ENCODE measurements at places on chromosomes 7 and 10.

- no peak for DNase-seq
Measured at GRCh38 chr10:123309731-123310130, 155.5 kb downstream of the BUB3 start.

GRCh38 chr7:70571403-70571934 lies 560.5 kb upstream of the GALNT17 start:
- no peak for DNase-seq

DNA sequence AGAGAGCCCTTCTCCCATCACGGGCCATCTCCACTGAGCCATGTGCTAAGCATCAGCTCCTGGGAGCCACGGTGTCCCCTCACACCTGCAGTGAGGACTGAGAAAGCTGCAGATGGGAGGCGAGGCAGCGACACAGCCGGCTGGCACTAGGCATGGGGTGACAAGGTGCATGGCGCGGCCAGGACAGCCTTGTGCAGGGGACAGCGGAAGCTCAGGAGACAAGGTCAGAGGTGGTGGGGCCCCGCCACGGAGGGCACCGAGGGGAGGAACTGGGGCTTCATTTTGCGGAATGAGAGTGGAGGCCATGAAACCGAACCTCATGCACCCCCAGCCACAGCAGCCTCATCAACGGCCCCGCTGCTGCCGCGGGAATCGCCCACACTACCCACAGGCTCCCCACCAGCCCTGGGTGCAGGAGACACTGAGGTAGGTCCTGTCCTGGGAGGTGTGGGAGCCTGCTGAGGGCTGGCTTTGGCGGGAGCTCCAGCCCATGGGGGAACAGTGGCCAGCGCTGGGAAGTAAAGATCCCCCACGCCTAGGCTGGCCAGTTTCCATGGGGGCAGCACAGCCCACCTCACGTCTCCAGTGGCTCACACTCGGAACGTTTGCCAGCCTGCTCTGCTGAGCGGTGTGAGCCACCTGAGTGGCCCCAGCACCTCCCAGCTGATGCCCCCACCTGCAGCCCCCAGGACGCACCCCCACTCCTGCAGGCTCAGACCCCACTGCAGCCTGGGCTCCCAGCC lies 71.2 kb upstream of the INSIG1 start:
- DNase-seq, result no peak

- DNase-seq, result no peak
Measured at GRCh38 chr7:37445064-37445723, 3.5 kb downstream of the ELMO1 start.

GRCh38 chr10:102610441-102610887 lies 33.8 kb upstream of the TRIM8 start:
- no peak for DNase-seq

DNA sequence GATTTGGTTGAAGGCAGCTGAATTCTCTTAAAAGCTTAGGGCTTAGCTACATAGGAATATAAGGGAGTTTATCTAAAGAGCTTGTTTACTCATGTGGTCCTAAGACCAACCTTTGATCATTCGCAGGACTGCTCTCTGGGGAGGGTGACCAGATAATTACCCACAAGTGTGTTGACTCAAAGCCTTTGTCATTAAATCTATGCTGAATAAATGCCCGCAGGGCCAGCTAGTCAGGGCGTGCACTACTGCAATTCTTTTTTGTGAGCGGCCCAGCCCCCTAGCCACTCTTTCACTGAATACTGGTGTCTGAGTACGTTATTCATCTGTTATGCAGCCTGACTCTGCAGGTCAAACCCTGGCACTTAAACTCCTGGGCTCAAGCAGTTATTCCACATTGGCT lies 69.6 kb downstream of the AKAP9 start:
- no peak for DNase-seq

GRCh38 chr10:78148216-78148960 lies 114.7 kb downstream of the RPS24 start:
- no peak for DNase-seq

- no peak for DNase-seq
Measured at GRCh38 chr7:17792075-17792936, 148.0 kb downstream of the SNX13 start.

DNA sequence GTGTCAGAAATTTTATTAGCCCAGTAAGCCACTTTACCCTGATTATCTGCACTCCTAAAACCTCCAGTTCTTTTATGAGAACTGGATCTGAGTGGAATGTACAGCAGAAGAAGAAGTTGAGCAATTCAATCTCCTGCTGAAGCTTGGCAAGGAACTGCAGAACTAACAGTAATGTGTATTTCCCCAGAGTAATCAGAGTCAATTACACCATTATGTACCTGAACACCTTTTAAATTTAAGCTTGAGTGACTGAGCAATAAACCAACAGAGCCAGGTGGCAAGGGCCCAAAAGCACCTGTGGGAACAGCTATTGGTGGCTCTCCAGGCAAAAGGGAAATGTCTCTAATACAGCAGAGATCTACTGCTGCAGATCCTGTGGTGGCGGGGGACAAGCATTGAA lies 40.1 kb upstream of the AKR1C2 start:
- DNase-seq, result no peak

GRCh38 chr7:54841772-54842697 lies 83.0 kb upstream of the SEC61G start:
- no peak for DNase-seq

DNA sequence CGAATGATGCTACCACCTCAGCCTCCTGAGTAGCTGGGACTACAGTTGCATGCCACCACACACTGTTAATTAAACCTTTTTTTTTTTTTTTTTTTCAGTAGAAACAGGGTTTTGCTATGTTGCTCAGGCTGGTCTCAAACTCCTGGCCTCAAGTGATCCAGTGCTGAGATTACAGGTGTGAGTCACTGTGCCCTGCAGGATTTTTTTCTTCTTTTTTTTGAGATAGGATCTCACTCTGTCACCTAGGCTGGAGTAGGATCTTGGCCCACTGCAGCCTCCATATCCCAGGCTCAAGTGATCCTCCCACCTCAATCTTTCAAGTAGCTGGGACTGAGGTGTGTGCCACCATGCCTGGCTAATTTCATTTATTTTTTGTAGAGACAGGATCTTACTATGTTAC lies 6.4 kb downstream of the ACTA2 start:
- no peak for DNase-seq

GRCh38 chr10:123995461-123996131 lies 97.8 kb downstream of the CHST15 start:
- DNase-seq, result no peak

DNA sequence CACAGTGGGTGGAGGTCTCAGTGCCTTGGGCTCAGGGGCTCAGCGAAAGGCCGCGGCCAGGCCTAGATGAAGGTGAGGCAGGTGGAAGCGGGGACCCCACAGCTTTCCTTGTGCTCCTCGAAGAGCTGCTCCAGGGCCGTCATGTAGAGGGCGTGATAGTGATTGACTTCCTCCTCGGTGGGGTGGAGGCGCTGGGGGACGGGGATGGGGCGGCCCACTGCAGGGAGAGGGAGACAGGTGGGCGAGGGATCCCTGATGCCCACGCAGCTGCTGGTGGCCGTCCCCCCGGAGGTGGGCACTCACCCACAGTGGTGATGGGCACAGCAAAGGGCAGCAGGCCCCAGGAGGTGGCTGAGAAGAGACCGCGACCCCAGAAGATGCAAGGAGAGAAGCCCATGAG lies 5.0 kb downstream of the MOGAT3 start:
- DNase-seq, result no peak

DNA sequence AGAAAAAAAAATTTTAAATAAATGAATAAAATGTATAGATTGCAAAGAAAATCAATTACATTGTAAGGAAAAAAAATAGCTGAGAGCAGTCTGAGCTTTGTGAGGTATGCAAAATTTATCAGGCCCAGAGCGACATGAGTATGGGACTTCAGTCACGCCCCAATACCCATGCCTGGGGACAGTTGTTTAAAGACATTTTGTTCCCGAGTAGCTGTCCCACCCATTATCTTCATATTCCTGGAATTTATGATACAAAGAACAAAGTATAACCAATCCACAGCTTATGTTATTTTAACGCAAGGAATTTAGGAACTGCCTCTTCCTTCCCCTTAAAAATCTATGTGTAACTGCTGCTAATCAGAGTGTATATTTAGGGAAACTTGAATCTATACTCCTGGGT lies 1.6 kb upstream of the PON2 start:
- no peak for DNase-seq

DNA sequence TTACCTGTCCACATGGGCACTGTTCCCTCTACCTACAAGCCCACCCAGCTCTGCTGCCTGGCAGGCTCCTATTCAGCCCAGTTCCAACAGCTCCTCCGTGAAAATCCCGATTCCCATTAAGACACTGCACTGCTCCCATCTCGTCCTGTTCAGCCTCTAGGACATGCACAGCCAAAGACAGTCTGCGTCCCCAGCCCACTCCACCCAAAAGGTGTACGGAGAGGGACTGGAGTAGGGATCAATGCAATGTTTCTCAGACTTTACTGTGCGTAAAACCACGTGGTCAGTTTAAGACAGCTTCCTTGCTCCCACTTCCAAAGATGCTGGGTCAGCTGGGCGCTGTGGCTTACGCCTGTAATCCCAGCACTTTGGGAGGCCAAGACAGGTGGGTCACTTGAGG lies 19.9 kb downstream of the FGFR2 start:
- no peak for DNase-seq

DNA sequence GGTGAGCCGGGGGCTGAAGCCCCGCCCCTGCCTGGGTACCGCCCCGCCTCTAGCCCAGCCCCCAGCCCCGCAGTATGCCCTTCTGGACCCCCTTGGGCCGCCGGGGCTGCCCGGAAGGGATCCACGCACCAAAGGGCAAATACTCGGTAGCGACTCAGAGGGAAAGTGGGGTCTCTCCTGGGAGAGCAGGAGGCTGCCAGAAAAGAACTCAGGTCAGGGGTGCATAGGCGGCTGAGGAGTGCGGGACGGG lies 796 bp downstream of the FBXL15 start:
- DNase-seq, result no peak

DNA sequence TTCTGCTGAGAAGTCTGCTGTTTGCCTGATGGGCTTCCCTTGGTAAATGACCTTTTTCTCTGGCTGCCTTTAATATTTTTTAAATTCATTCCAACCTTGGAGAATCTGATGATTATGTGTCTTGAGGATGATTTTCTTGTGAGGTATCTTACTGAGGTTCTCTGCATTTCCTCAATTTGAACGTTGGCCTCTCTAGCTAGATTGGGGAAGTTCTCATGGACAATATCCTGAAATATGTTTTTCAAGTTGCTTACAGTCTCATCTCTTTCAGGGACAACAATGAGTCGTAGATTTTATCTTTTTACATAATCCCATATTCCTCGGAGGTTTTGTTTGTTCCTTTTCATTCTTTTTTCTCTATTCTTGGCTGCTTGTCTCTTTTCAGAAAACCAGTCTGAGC lies 208.4 kb downstream of the KIF20B start:
- no peak for DNase-seq

DNA sequence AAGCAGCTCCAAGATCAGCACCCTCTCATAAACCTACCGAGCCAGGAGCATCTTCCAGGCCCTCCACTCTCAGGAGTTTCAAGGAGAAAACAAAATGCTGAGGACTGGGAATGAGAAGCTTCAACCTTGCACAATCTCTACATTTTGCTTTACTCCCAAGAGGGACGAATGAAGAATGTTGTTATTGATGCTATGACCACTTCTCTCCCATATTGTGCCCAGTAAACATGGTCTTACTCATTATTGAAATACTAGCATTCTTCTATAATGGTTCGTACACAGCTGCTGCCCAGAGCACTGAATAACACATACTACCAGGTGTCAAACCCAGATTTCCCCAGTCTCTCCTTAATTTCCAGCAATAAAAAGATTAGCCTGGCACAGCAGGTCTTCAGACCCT lies 63.4 kb upstream of the BET1 start:
- no peak for DNase-seq

GRCh38 chr10:62327885-62328284 lies 46.3 kb upstream of the ZNF365 start:
- no peak for DNase-seq

DNA sequence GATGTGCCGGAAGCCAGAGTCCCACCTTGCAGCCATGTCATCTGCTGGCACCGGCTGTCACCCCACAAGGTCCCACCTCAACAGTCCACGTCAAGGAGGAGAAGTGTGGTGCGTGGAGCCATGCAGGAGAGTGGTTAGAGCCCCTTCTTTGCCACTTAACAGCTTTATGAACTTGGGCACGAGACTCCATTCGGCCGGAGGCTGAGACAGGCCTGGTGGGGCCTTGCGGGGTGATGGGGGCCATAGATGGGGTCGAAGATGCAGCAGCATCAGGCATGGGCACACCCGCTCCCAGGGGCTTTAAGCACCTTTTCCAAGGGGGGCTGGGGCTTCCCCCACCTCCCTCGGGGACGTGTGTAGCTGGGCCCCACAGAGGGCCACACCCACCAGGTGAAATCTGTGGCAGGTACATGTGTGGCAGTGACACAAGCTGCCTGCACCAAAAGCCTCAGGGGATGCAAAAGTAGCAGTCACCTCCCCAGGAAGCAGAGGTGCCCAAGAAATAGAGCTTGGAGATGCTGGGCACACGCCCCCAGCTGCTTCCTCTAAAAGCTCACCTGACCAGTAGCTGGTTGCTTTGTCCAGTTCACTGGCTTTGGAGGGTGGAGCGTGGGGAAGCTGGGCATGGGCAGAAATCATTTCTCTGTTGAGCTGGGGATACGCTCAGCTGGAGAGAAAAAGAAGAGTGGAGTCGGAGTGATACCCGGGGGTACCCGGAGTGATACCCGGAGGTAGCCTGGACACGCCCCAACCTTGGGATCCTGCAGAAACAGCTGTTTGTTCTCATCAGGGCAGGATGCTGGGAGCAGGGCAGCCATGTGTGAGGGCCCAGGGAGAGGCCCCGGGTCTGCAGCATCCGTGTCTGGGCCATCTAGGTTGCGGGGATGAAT lies 199.8 kb downstream of the EBF3 start:
- no peak for DNase-seq

GRCh38 chr10:72830625-72831024 lies 62.9 kb upstream of the OIT3 start:
- no peak for DNase-seq

GRCh38 chr7:38153515-38153914 lies 24.5 kb upstream of the STARD3NL start:
- no peak for DNase-seq

DNA sequence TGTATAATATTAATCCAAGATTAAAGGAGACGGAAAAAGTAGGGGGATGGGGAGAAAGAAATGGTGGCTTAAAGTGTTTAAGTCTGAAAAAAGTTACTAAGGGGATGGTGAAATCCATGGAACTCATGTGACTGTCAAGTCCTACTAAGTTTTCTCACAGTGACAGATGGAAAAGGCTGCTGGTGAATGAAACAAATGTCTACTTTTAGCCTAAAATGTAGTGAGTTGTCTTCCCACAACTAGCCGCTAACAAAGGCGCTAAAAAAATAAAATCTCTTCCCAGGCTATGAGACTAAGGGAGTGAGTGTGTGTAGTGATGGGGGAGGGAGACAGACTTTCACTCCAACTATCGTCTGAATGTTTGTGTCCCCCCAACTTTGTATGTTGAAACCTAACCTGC lies 12.6 kb downstream of the VIM start:
- no peak for DNase-seq

Data from stimulated activated CD8-positive, alpha-beta memory T cell treated with anti-CD3 and anti-CD28 coated beads, Interleukin-12 subunit alpha, Interleukin-12 subunit beta, amount 100 ng/mL, for 1 hour (primary cell).